Hematopoietic multipotent progenitor cell treated with erythropoietin and hydrocortisone succinate and interleukin-3 and kit ligand, for 15 days (in vitro differentiated cells): ENCODE measurements at places on chromosomes 4 and X.

GRCh38 chr4:48450740-48451139 is 32.4 kb upstream of the SLC10A4 start:
- no peak for DNase-seq

DNA sequence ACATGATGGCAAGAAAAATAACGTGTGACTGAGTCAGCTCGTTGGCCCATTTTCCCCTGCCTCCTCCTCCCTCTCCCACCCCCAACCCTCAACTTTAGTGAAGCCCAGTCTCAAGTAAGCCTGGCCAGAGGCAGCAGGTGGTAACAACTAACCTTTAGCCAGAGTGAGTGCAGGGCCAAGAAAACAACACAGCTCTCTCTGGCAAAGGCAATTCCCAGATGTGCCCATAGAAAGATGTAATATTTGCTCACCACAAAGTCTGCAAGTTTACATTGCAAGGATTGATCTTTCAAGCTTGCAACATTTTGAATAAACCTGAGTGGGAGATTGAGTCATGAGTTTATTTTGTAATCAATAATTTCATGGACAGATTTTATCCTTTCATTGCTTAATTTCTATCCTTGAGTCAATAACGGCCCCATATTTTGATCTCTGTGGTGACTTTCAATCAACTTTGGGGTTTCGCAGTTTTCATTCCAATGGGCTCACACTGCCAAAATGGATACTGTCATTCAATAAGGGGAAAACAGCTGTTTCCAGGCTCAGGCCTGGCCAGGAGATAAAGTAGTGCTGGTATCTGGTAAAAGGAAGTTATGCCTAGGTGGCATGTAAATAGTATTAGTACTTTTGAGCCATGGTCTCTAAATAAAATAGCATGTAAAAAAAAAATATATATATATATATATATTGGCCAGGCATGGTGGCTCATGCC is 130.7 kb upstream of the TMEM164 start:
- no peak for DNase-seq

DNA sequence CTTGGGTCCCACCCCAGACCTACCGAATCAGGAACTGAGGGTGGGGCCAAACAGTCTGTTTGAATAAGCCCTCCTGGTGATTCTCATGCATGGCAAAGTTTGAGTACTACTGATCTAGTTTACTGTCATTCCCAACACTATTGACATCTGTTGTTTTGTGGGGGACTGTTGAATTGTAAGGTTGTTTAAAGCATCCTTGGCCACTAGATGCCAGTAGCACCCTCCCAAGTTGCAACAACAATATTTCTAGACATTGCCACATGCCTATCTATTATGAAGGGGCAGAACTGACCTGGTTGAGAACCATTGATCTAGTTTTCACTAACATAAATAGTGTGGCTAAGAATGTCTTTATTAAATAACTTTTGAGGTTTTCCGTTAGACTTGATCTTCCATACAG is 15.1 kb downstream of the TAF9B start:
- DNase-seq: no peak

GRCh38 chrX:102860235-102860634 is 76.8 kb upstream of the RAB40AL start:
- no peak for DNase-seq

GRCh38 chrX:103061486-103061885 is 2.5 kb downstream of the BEX1 start:
- no peak for DNase-seq

- no peak for DNase-seq
Observed at GRCh38 chrX:118038614-118039365, 77.8 kb downstream of the KLHL13 start.

- no peak for DNase-seq
Observed at GRCh38 chr4:73104695-73105094, 35.2 kb upstream of the COX18 start.

GRCh38 chr4:89739311-89739988 is 97.5 kb downstream of the SNCA start:
- no peak for DNase-seq

- no peak for DNase-seq
Observed at GRCh38 chrX:141221611-141222010, 20.7 kb downstream of the SPANXC start.

DNA sequence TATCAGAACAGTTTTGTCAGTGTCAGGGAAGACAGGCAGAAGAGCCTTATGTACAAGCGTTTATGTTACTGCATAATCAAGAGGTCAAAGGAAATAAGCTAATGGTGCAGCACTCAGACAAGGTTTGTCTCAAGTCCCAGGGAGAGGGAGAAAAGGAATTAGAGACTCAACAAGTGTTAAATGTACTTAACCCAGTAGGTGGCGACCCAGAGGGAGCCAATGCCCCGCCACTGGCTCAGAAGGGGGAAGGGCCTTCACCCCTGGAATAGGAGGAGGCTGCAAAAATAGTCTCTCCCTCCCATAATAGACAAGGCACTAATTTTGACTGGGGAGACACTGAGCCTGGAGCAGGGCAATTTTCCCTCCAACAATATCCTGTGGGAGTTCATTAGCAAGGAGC is 14.1 kb upstream of the PAPSS1 start:
- DNase-seq: no peak

DNA sequence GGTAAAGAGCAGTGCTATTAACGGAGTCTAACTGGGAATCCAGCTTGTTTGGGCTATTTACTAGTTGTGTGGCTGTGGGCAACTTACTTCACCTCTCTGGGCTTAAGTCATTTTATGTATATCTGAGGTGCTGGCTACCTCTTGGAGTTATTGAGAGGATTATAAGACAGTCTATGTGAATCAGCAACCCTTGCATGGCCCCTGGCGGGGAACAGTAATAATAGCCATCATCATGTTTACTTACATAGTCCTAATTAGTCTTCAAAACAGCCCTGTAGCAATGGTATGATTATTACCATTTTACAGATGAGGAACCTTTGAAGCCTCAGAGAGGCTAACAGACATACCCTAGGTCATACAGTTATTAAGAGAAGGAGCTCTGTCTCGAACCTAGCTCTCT is 1.5 kb downstream of the HPRT1 start:
- peak; percentile 18 for DNase-seq

GRCh38 chr4:114649908-114650307 is 51.3 kb downstream of the UGT8 start:
- DNase-seq: no peak

DNA sequence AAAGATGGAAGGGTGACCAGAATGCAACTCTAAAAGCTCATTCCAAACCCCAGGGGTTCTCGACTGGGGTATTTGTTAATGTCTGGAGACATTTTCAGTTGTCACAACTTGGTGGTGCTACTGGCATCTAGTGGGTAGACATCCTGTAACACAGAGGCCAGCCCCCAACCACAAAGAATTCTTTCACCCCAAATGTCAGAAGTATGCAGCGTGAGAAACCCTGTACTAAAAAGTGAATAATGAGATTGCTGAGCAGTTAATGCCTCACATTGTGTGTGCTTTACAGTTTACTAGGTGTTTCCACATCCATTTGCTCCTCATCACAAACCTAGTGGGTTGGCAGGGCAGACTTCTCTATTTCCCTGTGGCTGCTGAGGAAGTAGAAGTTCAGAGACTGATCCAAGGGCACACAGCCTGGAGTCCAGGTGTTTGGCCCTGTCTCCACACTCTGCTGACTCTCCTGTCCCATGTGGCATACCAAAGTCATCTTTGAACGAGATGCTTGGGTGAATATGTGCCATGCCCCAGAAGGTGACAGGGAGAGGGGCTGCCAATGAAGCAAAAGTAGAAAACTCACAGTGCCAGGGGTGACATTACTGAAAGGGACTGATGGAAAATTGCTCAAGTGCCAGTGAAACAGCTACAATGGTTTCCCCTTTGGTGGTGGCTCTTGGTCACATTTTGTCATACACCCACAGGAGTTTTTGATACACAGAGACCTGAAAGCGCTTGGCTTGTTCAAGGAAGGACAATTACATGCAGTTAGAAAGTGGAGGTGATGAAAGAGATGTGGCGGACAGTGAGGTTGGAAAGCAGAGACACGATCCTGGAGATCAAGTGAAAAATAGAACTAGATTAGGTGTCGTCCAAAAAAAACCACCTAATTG is 10.1 kb upstream of the TMEM154 start:
- no peak for DNase-seq

- no peak for DNase-seq
Observed at GRCh38 chr4:8394806-8395205, 45.7 kb downstream of the ACOX3 start.

DNA sequence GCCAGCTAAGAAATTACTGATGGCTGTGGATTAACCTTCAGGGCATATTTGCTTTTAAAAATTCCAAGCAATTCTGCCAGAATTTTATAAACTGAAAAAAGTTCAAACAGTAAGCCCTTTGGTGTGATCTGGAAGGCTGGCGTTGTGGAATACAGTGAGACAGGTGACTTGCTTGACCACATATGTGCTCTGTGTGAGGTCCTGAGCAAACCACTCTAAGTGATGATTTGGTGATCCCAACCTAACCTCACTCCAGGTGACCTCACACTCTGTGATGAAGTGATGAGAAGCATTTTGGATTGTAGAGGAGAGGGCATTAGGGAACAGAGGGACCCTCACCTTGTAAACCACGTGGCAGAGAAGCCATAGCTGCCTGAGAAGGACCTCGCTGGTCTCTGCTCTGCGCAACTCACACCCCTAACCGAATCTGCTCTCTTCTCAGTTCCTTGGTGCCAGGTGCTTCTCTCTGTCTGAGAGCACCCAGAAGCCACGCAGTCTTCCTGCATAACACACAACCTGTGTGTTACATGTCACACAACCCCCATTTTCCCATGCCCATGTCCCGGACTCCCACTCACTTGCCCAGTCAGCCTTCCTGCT is 106.3 kb downstream of the ENPP6 start:
- no peak for DNase-seq

GRCh38 chr4:95087657-95088455 is 330.1 kb downstream of the BMPR1B start:
- no peak for DNase-seq

DNA sequence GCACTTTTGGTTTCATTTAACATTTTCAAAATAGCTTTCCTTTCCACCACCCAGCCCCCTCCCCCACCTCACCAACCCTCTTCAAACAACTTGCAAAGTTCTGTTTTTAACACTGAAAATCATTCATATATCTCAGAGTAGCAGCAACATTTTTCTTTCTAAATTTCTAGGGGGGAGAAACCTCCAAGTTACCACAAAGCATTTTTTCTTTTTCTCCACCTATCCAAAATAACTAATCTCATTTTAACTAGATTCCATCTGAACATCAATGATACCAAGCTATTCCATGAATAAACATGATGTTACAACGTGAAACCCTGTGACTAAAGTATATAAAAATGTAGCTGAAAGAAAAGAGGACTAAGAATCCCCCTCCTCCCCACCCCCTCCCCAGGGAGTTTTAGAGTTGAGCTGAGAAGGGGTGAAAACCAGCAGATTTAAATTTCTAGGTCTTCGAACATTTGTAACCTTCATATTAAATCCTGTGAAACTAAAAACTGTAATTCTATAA is 5.2 kb downstream of the LDB2 start:
- DNase-seq: no peak

DNA sequence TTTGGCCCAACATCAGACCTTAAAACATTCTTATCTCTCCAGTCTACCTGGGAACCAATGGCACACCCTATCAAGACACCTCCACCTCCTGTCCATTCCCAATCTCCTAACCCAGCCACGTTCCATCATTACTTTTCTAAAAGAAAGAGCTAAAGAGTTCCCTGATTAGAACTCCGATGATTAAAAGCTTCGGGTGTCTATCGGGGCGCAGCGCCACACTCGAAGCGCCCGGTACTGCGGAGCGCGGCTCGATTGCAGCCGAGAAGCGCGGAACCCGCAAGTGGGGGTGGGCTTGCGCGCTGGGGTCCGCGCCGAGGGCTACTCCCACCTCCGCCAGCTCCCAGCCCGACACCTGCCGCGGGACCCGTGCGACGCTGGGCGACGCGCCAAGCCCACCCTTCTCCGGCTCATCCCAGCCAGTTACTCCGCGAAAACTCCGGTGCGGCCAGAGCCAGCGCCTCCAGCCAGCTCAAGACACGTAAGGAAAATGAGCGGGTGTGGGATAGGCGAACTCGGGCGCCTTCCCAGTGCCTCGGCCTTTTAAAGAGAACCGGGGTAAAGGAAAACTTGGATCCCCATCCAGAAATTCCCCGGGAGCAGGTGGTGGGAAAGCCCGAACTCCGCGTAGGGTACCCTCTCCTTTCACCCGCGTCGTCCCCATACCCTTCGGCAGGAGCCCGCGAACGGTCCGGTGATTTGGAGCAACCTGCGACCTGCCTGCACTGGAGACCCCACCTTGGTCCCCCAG is 593 bp downstream of the NPY1R start:
- no peak for DNase-seq

- DNase-seq: no peak
Observed at GRCh38 chr4:4655011-4655410, 113.2 kb upstream of the STX18 start.

DNA sequence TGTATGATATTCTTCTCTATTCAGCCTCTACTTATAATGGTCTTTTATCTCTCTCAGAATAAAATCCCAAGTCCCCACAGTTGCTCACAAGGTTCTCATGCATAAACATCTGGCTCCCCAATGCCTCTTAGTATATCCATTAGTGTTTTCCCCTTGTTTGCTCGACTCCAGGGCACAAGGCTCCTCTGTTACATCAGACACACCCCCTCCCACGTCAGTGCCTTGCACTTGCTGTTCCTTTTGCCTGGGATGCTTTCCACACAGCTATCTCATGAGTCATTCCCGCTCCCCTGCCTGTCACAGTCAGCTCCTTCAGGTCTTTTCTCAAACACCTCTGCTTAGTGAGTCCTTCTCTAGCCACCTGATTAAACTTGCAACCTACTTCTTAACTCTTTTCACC is 260.2 kb downstream of the IL1RAPL1 start:
- DNase-seq: no peak

DNA sequence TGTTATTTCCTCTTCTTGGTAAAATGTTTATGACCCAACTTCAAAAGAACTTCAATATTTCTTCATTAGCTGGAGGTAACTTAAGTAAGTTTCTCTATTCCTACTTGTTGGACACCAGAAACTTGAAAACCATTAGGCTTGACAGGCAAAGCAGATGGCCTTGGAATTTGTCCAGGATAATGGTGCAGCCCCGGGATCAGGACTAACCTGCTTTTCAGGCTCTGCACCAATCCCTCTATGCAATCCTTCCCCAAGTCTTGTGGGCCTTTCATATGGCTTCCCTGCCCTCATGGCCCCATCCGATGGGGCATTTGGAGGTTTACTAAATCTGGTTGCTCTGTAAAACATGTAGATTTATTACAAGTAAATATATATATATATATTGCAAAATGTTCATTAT is 68.5 kb downstream of the SPINK2 start:
- no peak for DNase-seq

DNA sequence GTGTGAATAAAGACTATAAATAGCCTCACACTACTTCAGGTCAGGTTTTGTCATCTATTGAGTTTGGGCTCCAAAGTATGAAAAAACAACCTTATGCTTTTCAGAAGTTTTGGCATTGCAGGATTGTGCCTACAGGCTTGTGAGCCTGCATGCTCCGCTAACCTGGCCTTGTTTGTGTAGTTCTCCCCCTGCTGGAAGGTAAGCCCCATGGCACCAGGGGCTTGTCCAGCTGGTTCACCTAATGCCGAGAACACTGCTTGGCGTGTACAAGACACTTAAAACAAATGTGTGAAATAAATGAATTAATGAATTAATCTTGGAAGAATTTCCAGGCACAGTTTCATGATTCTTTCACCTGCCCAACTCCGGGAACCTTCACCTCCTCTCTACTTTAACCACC is 1.8 kb upstream of the HSD17B10 start:
- peak; percentile 71 for DNase-seq

- no peak for DNase-seq
Observed at GRCh38 chr4:36320117-36320896, 38.9 kb downstream of the DTHD1 start.
